Karpas-422 (cell line): ENCODE measurements at places on chromosomes 7 and 10. TPM values are rescaled to one million over a fixed set of nuclear protein-coding genes. Genes with fewer than 3 reads are reported as not detected.

DNA sequence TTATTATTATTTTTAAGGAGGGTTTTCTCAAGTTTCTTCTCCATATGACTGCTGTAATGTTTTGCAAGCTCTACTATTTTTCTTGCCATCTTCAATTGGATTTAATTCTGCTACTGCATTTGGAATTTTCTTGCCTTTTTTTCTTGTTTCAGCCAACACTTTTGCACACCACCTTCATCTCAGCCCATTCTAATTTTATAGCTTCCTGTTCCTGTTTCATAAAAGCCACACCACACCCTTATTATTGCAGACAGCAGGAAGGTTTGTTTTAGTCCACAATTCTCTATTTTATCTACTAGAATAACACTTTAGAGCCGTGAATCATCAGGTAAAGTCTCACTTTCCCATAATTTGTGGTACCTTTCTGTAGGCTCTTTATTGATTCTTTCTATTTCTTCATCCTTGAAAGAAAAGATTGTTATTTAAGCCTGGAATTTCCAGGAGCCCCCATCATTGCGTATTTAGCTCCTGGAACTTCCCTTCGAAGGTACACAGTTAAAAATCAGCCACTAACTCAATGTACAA is 209.3 kb upstream of the TBX20 start:
- H3K27ac ChIP-seq = no peak overlapping the region
- H3K36me3 ChIP-seq = no peaks in the 10 kb centered on the region
- H3K27me3 ChIP-seq = no peaks in the 10 kb centered on the region
- peak; percentile 48 for DNase-seq
- H3K4me1 ChIP-seq = peaks cover 7% of the 10 kb centered on the region

- H3K27me3 ChIP-seq = no peaks in the 10 kb centered on the region; the same call in 1 of the 2 replicates
- no peak for DNase-seq
These were observed 6.2 kb downstream of the SLC26A4 start for GRCh38 chr7:107666790-107667189.

GRCh38 chr7:102463841-102464576 is 654 bp downstream of the ALKBH4 start:
- DNase-seq = peak; percentile 55
- H3K36me3 ChIP-seq = no peaks in the 10 kb centered on the region
- H3K4me3 ChIP-seq = peak overlapping the region; percentile 100
- peak overlapping the region; percentile 41; the same call in 1 of the 2 replicates for H3K27ac ChIP-seq
- H3K4me1 ChIP-seq = peaks cover 26% of the 10 kb centered on the region
- H3K27me3 ChIP-seq = no peaks in the 10 kb centered on the region

The FAM237B gene
- total RNA-seq = not detected in 2 replicates
